ENCODE measurements at places on chromosomes 11 and 22.

- no peak for DNase-seq
Observed at GRCh38 chr11:119567688-119568582, 145.0 kb upstream of the THY1 start.

GRCh38 chr11:37812281-37812880, 1214.3 kb upstream of the RAG2 start:
- no peak for DNase-seq

DNA sequence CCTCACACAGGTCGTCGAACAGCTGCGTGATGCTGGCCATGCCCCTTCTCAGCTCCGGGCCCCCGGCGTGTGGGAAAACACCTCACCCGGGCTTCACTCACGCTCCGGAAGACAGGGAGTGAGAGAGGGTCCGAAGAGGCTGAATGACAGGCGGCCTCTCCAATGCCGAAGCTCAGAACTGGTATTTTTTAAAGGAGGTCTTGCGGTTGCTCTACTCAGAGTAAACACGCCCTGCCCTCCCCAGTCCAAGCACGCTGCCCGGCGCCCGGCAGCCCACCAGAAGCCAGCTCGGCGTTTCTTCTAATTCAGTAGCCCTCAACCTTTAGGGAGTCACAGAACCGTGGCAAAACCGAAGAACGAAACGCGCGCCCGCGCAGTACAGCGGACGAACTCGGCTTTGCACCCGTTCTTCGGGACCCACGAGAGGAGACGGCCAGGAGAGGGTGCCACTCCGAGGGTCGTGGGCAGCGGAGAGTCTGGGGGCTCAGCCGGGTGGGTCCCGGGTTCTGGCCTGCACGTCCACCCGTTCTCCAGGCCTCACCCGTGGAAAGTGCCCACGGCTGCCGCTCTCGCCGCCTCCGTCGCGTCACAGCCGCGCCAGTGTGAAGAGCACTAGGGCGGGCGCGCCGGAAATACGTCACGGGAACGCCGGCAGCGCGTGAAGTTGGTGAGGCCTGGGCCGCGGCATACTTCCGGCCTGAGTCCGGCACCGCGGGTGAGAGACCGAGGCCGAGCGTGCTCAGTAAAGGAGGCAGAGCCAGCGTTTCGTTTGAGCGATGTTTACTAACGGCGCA, at the start of gene TUBGCP6:
Gene TUBGCP6, minus strand, starts transcription at position 604 of the 794 bp plus-strand sequence. Its CDS starts 564 bp downstream, at position 40.
- DNase-seq, result peak; percentile 95

GRCh38 chr11:79273781-79274180, 167.0 kb downstream of the TENM4 start:
- no peak for DNase-seq

- peak; percentile 7 for DNase-seq
Observed at GRCh38 chr22:19406846-19407245, 24.7 kb downstream of the HIRA start.

GRCh38 chr22:50210378-50211139, 9.7 kb downstream of the SELENOO start:
- no peak for DNase-seq

DNA sequence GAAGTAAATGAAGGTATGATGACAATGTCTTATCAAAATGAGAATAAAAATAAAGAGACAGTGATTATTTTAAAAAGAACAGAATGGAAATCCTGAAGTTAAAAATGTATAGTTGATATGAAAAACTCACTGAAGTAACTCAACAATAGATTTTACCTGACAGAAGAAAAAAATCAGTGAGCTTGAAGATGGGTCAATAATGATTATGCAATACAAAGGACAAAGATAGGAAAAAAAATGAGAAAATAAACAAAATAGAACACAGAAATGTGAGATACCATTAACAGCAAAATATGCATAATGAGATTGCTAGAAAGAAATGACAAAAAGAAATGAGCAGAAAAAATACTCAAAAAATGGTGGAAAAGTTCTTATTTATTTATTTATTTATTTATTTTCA, 19.1 kb upstream of the APLNR start:
- no peak for DNase-seq

DNA sequence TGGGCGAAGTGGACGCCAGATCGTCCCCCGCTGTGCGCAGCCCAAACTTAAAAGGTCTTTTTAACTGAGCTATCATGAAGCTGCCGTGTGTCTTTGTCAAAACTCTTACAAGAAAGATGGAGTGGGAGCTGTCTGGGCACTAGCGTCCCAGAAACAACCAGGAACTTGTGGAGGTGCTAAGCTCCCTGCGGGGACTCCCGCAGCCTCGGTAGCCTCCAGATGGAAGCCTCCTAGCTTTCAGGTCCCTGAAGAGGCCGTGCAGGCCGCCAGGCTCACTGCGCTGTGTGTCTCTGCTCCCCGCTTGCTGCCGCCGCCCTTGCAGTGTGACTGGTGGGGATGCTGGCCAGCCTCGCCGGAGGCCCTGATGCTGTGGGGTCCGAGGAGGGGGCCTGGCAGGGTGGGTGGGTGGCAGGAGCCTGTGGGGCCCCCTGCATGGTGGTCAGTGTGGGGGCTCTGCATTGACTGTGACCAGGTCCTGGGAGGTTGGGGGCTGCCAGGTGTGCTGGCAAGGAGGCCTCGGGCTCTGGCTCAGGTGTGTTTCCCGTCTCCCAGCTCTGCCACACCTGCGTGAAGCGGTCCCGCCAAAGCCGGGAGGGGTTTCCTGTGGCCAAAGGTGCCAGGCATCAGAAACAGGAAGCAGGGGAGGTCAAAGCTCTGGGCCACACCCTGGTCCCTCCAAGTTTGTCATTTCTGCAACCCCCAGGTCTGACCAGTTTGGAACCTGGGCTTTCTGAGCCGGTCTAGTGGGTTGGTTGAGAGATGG, 1.2 kb downstream of the TRABD start:
- DNase-seq, result no peak

- DNase-seq, result no peak
Observed at GRCh38 chr11:109859045-109859724, 234.0 kb upstream of the ZC3H12C start.

DNA sequence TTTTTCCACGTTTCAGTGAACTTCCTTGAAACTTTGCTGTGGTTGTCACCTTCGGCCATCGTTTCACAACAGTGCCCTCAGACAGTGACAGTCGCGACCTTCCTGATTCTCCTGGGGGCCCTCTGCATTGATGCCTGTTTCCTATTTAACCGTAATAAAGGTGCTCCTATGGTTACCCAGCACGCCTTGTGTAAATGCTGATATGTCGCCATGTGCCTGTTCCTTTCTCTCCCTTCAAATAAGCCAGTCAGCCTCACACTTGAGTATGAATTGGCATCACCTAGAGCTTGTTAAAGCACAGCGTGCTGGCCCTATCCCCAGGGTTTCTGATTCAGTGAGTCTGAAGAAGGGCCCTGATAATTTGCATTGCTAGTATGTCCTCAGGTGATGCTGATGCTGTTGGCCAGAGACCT, 104.8 kb downstream of the MICAL2 start:
- no peak for DNase-seq

GRCh38 chr11:36376009-36376887, 80.2 kb downstream of the PRR5L start:
- DNase-seq, result no peak

DNA sequence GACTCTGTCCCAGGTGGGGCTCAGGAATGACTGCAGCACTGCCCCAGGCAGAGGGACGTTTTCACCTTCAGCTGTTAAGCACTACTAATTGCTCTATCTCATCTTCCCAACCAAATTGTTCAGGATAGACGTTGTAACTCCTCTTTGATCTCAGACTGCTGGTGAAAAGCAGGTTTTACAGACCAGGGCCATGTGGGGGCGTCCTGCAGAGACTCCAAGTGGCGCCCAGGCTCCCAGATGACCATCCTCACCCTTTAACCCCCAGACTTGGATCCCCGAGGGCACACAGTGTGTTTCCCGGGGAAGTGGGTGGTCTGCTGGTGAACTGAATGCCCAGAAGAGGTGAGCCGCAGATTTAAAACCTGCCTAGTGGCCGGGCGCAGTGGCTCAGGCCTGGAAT, 23.9 kb downstream of the FADD start:
- DNase-seq, result no peak

- DNase-seq, result no peak
Observed at GRCh38 chr11:128457874-128458273, 129.5 kb downstream of the ETS1 start.

DNA sequence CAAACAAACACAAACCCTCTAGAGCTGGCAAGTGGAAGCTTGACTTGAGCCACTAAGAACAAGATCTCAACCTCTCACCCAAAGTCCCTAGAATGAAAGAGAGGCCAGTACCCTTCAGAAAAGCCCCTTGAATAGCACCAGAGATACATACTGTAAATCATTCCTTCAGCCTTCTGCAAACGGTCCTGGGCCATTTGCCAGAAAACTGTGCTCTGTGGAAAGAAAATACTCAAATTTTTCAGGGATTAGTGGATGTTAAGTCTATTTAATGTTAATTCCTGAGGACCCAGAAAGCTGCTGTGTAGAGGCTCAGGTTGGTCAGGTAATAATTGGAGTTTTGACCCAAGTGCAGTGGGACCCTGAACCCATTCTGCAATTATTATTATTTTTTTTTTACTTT, 16.9 kb downstream of the SERPINH1 start:
- no peak for DNase-seq
